ENCODE measurements at places on chromosomes 12 and 14. TPM values are rescaled to one million over a fixed set of nuclear protein-coding genes. Genes with fewer than 3 reads are reported as not detected.

Gene CYP27B1
- 0.17 TPM for total RNA-seq

Gene ACACB
- 3,288 TPM for total RNA-seq

Gene GLIPR1L2
- total RNA-seq: 1.5 TPM

Gene LPAR5
- total RNA-seq: 1.1 TPM

Gene SSPN
- total RNA-seq: 19.2 TPM

Gene ARHGAP5
- 124 TPM for total RNA-seq
